Common myeloid progenitor, CD34-positive (primary cell): ENCODE measurements at places on chromosomes 5 and 9.
A peak's percentile ranks its signal among the peaks of the same experiment; 100 is the strongest.

- peaks cover 3% of the 10 kb centered on the region for H3K27me3 ChIP-seq
- H3K36me3 ChIP-seq = no peaks in the 10 kb centered on the region
- H3K4me3 ChIP-seq = no peak overlapping the region
Measured at GRCh38 chr9:88694625-88695024, 159.6 kb downstream of the NXNL2 start.

DNA sequence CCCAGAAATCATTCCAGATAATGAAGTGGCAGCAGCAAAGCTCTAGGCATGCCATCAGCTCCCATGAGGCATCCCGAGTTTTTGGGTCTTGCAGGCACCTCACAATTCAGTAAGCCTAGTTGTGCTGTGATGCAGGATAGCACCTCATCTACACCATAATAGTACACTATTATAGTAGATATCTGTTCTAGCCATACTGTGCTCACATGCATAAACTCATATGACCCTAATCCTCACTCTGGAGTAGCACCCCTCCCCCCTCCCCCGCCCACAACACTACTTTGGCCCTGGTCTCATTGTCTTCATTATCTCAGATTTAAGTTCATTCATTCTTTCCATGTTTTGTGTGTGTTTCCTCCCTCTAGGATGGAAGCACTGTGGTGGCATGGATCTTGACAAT lies 102.5 kb upstream of the PITX1 start:
- no peak overlapping the region for H3K27ac ChIP-seq
- no peak overlapping the region for H3K4me3 ChIP-seq
- H3K36me3 ChIP-seq = no peaks in the 10 kb centered on the region
- peaks cover 4% of the 10 kb centered on the region for H3K4me1 ChIP-seq
- DNase-seq = no peak

GRCh38 chr5:137808503-137809135 lies 54.5 kb upstream of the HNRNPA0 start:
- no peak overlapping the region for H3K27ac ChIP-seq
- H3K27me3 ChIP-seq = no peaks in the 10 kb centered on the region
- no peak overlapping the region for H3K4me3 ChIP-seq
- DNase-seq = peak; percentile 8
- peaks cover 3% of the 10 kb centered on the region for H3K36me3 ChIP-seq

DNA sequence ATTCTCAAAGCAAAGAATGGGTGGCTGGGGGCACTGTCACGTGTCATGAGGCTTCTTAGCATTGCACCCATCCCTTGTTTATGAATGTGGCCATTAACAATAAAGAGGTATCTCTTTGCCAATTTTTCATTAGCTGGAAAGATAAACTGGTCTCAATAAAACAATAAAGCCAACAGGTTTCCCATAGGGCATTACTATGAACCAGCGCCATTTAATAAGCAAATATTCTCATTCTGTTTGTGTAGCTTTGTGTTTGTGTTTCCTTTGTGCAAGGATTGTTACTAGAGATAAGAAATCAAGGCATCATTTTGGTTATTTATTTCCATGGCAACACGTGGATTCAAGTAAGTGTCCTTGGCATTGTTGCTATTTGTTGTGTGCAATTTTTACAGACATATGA lies 37.6 kb upstream of the CAST start:
- H3K27me3 ChIP-seq = no peaks in the 10 kb centered on the region
- no peaks in the 10 kb centered on the region for H3K36me3 ChIP-seq
- no peak overlapping the region for H3K4me3 ChIP-seq
- no peak for DNase-seq
- no peaks in the 10 kb centered on the region for H3K4me1 ChIP-seq

GRCh38 chr5:53814819-53815218 lies 254.4 kb downstream of the NDUFS4 start:
- no peak overlapping the region for H3K27ac ChIP-seq
- no peak overlapping the region for H3K4me3 ChIP-seq
- H3K36me3 ChIP-seq = no peaks in the 10 kb centered on the region
- H3K27me3 ChIP-seq = no peaks in the 10 kb centered on the region

DNA sequence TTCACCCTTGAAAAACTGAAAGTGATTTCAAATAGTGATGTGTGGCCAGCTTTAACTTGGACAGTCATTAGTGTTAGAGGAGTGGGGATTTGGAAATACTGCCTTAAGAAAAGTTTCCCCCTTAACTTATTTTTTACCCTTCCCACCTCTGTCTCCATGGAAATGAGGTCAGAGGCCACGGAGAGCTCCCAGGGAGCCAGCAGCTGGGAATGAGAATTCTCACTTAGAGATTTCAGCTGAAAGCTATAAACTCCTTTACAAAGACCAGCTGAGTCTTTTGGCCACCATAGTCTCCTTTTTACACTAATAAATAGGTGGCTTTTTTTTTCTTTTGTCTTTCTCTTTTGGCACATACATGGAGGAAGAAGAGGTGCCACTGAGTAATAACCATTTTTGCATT lies 45.7 kb upstream of the PIK3R1 start:
- no peaks in the 10 kb centered on the region for H3K4me1 ChIP-seq
- no peak overlapping the region for H3K27ac ChIP-seq
- no peak for DNase-seq
- no peaks in the 10 kb centered on the region for H3K27me3 ChIP-seq

GRCh38 chr5:80754900-80755299 lies 100.1 kb upstream of the DHFR start:
- no peaks in the 10 kb centered on the region for H3K36me3 ChIP-seq
- DNase-seq = peak; percentile 50
- H3K4me3 ChIP-seq = peak overlapping the region; percentile 46
- H3K4me1 ChIP-seq = peaks cover 27% of the 10 kb centered on the region
